ENCODE measurements at places on chromosomes 5 and 9.

DNA sequence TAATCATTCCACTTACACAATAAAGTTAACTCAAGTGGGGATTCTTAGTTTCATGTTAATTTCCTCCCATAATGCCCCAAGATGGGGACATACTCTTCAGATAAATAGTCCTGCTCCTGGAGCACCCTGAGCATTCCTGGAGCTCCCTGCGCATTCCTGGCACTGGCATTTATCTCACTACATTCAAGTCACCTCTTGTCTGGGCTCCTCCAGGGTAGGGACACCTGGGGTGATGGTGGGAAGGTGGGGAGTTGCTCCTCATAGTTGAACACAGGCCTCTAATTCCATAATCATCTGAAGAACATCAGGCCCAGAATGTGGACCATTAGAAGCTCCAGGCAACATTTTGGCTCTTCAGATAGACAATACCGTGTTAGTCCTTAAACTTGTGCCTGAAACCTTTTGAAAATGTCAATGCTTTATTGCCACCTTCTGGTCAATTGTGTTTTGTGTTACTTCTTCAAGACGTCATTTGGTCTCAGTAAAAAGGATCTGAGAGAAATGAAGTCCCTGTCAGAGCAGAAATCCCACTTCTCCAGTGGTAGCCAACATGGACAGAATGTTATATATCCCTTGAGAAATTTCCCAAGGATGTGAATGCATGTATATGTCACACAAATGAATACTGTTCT, 14.2 kb upstream of the AGGF1 start:
- DNase-seq = peak; percentile 61

- DNase-seq = no peak
Observed at GRCh38 chr9:113588936-113589335, 125.4 kb downstream of the RGS3 start.

DNA sequence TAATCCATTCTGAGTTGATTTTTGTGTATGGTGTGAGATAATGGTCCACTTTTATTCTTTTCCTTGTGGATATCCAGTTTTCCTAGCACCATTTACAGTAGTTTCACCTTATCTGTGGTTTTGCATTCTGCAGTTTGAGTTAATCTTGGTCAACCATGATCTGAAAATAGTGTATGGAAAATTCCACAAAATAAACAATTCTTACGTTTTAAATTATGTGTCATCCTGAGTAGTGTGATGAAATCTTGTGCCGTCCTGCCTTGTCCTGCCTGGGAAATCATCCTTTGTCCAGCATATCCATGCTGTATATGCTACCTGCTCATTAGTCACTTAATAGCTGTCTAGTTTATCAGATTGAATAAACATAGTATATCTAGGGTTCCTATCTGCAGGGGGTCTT, 42.1 kb downstream of the CDC42SE2 start:
- no peak for DNase-seq

DNA sequence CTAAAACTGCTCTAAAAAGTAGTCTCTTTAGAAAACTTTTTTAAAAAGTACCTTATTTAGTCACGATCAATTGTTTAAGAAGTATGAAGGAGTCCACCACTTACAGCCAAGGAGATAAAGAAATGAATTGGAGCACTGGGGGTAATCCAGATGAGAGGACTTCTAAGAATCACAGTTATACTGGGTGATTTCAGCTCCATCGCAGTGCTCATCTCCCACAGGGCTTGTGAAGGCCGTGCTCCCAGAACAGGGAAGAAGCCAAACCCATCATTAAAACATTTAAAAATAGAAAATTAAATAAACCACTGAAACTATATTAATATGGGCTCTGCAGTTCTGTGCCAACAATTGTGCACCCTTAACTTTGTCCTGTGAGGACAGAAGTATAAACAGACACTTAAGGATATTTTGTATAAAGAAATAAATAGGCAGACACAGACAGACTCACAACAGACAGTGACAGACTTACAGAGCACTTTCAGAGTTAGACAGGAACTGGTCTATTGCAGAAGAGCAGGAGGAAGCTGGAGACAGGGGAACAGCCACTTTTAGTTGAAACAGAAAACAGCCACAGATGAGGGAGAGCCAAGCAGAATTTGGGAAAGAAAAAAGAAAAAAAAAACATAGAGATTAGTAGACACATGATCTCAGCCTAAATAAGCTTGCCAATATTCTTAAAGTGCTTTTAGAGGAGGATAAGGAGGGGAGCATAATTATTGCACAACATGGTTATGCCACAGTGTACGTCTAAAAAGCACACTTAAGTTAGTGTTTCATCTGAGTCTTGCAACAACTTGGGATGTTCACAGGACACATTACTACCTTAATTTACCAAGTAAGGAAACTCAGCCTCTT, 81.8 kb downstream of the FBXO38 start:
- no peak for DNase-seq

DNA sequence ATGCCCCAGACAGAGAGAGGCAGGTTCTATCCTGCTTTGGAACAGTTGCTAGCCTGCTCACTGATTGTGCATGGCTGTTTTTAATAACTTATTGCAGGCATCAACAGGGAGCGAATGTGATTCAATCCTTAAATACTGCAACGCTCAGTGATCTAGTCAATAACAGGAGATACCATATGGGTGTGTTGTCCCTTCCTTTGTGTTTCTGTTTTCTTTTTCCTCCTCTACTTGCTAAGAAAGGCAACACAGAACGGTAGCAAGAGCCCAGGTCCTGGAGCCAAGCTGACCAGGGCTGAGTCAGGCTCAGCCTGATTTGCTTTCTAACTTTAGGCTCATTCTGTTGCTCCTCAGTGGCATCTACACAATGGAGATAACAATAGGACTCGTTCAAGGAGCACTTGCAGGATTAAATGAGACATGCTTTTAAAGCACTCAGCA, 98.6 kb upstream of the EQTN start:
- DNase-seq = no peak

DNA sequence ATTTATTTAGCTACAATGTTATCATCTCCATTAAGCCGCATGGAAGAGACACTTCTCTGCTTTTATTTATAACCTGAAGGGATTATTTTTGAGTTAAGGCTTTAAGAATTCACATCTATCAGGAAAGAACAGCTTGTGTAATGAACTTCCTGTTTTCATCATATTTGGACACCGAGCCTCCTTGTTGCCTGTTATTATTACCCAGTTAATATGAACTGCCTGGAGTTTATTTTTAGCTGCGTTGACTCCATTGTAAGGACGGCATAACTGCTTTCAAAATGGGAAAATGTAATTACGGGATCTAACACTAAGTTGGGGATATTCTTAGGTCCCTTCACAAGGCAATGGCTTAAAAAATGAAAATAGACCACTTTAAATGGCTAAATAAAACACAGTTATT, 89.0 kb upstream of the NR4A3 start:
- no peak for DNase-seq

DNA sequence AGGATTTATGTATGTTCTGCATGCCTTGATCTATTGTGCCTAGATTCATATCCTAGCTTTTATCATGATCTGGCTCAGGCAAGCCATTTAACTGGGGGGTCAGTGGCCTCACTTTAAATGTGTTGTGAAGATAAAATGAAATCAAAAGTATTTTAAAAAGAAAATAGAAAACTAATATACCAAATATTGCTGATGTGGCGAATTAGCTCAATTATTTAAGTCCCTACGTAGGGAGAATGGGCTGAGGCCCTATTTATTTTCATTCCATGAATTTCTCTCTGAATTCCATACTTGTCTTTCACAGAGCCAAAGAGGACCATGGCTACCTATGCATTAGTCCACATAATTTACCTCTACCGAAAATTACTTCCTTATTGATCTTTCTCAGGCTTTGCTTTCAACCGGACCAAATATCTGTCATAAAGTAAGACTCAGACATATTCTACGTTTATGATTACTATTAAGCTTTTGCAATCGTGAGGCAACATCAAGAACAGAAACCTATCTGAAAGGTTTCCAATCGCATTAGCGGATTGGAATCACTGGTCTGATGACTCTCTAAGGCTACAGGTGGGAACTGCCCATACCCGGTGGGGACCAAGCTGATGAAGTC, 1.7 kb downstream of the MBLAC2 start:
- DNase-seq = no peak

GRCh38 chr5:88144219-88145001, 124.2 kb downstream of the TMEM161B start:
- peak; percentile 1 for DNase-seq

DNA sequence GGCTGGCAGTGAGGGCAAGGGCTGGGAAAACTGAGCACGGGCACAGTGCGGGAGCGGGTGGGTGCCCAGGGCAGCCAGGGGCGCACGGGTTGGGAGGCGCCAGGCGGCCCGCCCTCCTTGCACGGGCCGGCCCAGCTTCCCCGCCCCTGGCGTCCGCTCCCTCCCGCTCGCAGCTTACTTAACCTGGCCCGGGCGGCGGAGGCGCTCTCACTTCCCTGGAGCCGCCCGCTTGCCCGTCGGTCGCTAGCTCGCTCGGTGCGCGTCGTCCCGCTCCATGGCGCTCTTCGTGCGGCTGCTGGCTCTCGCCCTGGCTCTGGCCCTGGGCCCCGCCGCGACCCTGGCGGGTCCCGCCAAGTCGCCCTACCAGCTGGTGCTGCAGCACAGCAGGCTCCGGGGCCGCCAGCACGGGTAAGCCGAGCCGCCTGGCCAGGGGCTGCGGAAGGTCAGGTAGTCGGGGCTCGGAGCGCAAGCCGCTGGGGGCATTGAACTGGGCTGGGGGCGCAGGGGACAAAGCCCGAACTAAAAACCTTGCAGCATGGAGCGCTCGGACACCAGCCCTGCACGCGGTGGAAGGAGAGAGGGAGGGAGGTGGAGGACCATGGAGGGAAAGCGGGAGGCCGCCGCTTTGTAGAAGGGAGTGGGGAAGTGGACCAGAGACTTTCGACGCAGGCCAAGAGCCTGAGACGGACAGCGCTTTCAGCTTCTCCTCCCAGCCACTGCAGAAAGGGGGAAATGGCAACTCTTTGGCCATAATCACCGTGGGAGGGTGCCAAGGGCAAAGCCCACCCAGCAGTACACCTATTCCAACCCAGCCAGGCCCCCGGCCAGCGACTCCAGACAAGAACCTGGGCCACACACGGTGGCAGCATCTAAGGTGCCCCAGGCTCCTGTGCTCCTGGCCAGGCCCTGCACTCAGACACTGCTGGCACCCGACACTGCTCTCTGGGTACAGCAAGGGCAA, at the start of gene TGFBI:
TGFBI (plus strand) TSS at position 207 of the 961 bp plus-strand sequence; CDS start at position 275, 68 bp downstream.
- DNase-seq = peak; percentile 72

DNA sequence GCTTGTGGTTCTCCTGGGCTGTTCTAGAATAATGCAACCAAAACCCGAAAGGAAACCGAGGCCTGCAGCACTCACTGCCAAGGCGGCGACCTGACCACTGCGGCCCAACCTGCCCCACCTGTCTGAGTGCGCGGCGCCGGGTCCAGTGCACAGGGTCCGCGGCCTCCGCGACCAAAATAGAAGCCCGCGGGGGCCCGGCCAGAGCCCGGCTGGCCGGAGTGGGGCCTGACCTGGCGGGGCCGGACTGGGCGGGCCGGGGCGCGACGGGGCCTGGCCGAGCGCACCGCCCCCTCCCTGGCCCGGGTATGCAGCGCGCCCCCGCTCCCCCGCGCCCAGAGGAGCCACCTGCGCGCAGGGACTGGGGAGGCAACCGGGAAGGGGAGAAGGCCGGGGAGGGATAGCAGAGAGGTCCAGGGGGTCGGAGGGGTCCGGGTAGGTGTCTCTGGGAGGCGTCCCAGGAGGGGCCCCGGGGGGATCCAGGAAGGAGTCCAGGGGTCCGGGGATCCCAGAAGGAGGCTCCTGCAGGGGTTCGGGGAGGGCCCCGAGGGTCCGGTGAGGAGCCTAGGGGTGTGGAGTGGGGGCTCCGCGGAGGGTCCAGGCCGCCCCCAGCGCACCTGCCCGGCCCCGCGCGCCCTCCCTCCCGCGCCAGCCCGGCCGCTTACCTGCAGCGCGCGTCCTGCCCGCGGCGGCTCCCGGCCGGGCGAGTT, 503 bp downstream of the SEMA4D start:
- DNase-seq = no peak

GRCh38 chr5:34775886-34776285, 63.1 kb upstream of the TTC23L start:
- DNase-seq = no peak

GRCh38 chr5:72937517-72938061, 18.3 kb upstream of the FCHO2 start:
- DNase-seq = no peak

DNA sequence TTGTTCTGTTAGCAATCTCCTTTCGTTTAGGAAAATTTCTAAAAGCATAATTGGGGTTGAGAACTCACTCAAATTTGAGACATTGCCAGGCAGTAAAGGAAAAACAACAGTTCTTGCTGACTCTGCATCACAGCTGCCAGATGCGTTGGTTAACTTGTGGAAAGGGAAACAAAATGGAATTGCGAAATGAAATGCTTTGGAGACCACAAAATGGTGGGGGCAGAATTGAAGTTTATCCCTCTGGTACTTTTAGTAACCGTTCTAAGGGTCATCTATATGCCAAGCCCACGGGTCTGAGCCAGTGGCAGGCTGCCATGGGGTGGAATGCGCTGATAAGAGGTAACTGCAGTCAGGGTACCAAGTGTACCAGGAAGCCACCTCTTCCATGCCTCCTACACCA, 28.6 kb upstream of the SELENOP start:
- DNase-seq = peak; percentile 87

DNA sequence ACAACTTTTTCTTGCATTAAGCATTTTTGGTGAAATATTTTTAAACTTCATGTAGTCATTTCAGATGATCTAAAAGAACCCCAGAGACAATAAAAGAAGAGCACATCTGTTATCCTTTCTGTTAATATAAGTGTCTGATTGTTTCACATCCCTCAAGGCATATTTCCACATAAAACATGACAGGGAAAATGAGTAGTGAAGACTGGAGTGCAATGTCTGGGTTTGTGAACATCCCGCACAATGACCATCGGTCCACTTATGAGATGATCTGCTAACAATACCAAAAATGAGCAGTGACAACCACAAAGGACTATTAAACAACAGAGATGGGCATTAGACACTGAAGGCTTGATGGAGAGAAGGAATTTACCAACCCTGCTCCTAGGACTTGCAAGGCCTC, 209.1 kb downstream of the NR2F1-AS1 start:
- no peak for DNase-seq

- no peak for DNase-seq
Observed at GRCh38 chr5:163914910-163915309, 409.5 kb downstream of the MAT2B start.

- no peak for DNase-seq
Observed at GRCh38 chr5:117318528-117318927, 743.9 kb upstream of the SEMA6A start.

- DNase-seq = peak; percentile 29
Observed at GRCh38 chr5:123035918-123036390, 571 bp downstream of the PPIC start.

DNA sequence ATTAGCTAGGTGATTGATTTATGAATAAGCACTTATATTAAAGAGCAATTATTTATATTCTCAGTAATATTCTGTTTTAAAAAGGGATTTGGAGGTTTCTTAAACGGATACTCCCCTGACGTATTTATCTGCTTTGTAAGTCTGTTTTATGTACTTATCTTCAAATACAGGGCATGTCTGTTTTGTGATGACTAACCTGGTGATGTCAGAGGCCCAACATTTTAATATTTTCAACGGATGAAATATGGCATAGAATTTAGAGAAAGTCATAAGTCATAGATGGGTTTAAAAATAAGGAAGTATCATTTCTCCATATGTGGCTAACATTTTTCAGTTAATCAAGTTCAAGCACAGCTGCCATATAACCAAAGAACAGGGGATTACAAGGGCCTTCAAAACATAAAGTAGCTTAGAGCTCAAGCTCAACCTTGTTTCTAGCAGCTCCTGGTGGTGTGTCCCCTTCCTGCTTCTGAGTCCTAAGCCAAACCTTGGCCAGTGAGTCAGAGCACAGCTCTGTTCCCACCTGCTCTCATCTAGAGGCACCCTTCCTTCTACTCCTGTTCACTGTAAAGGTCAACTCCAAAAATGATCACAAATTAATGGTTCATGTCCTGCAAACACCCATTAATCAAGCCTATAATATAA, 131.4 kb downstream of the OXCT1 start:
- DNase-seq = peak; percentile 22

- DNase-seq = peak; percentile 54
Observed at GRCh38 chr5:179553875-179554274, 3.5 kb downstream of the RUFY1 start.

All from LHCN-M2 (cell line).